ENCODE measurements at places on chromosomes 3 and 15. TPM values are rescaled to one million over a fixed set of nuclear protein-coding genes. Genes with fewer than 3 reads are reported as not detected.

The CEMIP gene
- total RNA-seq, result not detected

The TMCO5A gene
- total RNA-seq, result not detected

The PROK2 gene
- total RNA-seq, result 0.37 TPM

The P2RY1 gene
- 1.1 TPM for total RNA-seq

The EPHB1 gene
- total RNA-seq, result 0.98 TPM

The DNASE1L3 gene
- not detected for total RNA-seq

The FETUB gene
- total RNA-seq, result not detected

The P2RY14 gene
- 0.16 TPM for total RNA-seq

GRCh38 chr15:38144921-38145320 lies 107.7 kb upstream of the SPRED1 start:
- no peaks in the 10 kb centered on the region for H3K4me1 ChIP-seq
- H3K36me3 ChIP-seq, result no peaks in the 10 kb centered on the region
- H3K27me3 ChIP-seq, result peaks cover 5% of the 10 kb centered on the region
- no peak for DNase-seq

DNA sequence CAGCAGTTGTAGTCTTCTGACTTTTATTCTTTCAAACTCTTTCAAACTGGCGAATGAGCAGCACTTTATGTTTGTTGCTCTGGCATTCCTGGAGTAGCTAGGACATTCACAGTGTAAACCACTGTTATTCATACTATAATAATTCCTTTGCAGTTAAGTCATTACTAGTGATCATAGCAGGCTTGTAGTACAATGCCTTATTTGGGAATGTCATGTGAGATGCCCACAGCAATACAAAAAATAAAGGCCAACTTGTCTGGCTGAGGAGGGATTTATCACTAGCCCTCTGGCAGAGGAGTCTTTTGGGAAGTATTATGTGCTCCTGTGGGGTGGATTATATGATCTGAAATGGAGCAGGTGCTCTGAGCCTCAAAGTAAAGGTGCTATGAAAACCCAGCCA lies 197.2 kb downstream of the VGLL3 start:
- no peak overlapping the region for H3K4me3 ChIP-seq

DNA sequence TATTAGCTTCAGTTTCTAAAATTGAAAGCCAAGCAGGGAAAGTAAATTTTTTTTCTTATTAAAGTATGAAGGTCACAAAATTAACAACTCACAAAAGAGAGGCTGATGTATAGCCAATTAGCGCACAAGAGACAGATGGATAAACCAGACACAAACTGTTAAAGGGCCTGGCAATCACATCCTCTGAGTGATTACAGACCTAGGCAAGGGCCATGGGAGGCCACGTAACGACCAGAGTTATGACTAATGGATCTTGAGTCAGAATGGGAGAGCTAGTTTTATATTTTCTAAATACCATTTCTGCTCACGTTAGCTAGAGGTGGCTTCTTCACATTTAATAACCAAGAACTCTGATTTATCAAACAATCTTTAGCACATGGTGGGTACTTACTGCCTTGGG lies 17.8 kb upstream of the SCAMP5 start:
- H3K4me3 ChIP-seq, result no peak overlapping the region
- peaks cover 13% of the 10 kb centered on the region for H3K4me1 ChIP-seq
- peaks cover 16% of the 10 kb centered on the region for H3K27me3 ChIP-seq
- no peaks in the 10 kb centered on the region for H3K36me3 ChIP-seq
- H3K27ac ChIP-seq, result no peak overlapping the region

DNA sequence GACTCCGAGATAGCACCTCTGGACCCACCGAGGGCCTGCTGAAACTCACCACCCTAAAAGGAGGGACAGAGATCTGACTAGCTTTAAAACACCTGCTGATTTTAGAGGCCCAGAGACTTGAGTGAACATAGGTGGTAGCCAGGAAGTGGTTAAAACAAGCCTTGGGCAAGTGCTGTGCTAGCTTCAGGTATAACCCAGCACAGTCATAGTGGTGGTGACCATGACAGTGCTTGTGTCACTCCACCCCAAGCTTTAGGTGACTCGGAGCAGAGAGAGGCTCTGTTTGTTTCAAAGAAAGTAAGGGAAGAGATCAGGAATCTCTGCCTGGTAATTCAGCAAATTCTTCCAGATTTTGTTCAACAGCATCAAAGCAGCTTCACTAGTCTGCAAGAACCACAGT lies 641.1 kb upstream of the BCHE start:
- H3K4me3 ChIP-seq, result no peak overlapping the region
- no peaks in the 10 kb centered on the region for H3K27me3 ChIP-seq
- no peaks in the 10 kb centered on the region for H3K4me1 ChIP-seq
- no peak overlapping the region for H3K27ac ChIP-seq

- peaks cover 22% of the 10 kb centered on the region for H3K27me3 ChIP-seq
- no peak overlapping the region for H3K4me3 ChIP-seq
- H3K36me3 ChIP-seq, result no peaks in the 10 kb centered on the region
Observed at GRCh38 chr15:100703032-100703578, 100.7 kb downstream of the ASB7 start.

- peaks cover 9% of the 10 kb centered on the region for H3K27me3 ChIP-seq
- H3K36me3 ChIP-seq, result no peaks in the 10 kb centered on the region
- DNase-seq, result no peak
- H3K27ac ChIP-seq, result no peak overlapping the region
- H3K4me3 ChIP-seq, result no peak overlapping the region
- H3K4me1 ChIP-seq, result peaks cover 6% of the 10 kb centered on the region
Observed at GRCh38 chr3:33936171-33936920, 137.9 kb downstream of the PDCD6IP start.

DNA sequence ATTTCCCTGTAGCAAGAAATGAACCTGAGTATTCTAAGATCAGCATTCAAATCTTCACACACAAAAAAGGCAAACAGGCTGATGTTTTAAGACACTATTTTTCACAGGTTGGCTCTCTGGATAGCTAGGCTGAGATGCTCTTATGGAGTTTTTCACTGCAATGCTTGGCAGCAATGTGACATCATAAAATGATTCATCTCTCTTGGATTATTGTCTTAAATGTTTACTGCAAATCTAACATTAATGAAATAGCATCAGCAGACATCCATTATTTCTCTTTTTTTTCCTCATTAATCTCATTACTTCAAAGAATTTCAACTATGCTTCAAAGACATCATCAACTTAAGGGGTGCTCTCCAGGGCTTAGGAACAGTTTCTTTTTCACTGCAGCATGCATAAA lies 23.6 kb upstream of the SSUH2 start:
- H3K36me3 ChIP-seq, result no peaks in the 10 kb centered on the region
- H3K27me3 ChIP-seq, result peaks cover 9% of the 10 kb centered on the region
- no peaks in the 10 kb centered on the region for H3K4me1 ChIP-seq
- no peak overlapping the region for H3K27ac ChIP-seq
- no peak for DNase-seq

- no peak for DNase-seq
- no peak overlapping the region for H3K4me3 ChIP-seq
- no peaks in the 10 kb centered on the region for H3K4me1 ChIP-seq
Observed at GRCh38 chr3:193506921-193507320, 47.8 kb downstream of the ATP13A4 start.
